HCT116 (cell line): ENCODE measurements at places on chromosomes 3 and 15. TPM values are rescaled to one million over a fixed set of nuclear protein-coding genes. Genes with fewer than 3 reads are reported as not detected.

DNA sequence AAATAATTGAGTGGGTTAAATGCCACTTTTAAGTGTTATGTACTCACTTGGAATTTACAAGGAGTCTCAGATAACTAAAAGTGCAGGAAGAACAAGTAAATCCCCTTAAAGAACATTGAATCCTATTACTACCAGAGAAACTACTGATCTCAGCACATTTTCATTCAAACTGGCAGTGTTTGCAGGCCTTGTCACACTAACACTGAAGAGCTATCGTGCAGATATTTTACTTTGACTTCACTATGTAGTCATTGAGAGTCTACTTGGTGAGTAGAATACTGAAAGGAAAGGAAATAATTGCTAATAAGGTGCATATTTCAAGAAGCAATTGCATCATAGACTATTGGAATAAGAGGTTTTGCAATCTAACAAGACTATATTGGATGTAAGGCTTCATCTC lies 721.4 kb upstream of the CBLB start:
- no peak overlapping the region for H3K27ac ChIP-seq
- H3K27me3 ChIP-seq = no peaks in the 10 kb centered on the region
- no peaks in the 10 kb centered on the region for H3K4me1 ChIP-seq
- no peaks in the 10 kb centered on the region for H3K36me3 ChIP-seq
- no peak overlapping the region for H3K4me3 ChIP-seq

DNA sequence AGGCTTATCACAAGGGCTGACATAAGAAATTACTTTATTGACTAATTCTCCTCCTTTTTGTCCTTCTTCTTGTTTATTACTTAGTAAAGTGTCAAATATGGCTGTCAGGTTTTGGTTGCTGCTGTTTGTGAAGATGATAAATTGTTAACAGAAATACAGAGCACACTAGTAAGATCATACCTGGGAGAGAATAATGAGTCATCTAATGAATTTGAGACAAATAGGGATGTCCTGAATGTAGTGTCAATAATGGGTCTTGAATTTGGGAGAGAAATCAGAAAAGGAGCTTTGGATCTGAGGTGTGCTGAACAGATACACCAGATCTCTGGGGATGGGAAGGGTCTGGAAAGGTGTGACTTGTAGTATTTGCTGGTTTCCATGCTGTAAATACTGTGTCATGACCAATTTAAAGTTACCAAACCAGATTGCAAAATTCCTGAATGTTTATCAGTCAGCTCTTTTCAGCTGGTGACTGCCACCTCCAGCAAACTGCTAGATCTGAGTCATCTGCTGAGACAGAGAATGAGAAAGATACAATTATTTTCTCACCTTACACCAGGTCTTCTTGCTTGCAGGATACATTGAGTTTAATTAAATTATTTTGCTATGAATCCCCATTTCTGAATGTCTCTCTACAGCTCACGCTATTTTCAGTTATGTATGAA lies 76.7 kb upstream of the SATB1 start:
- H3K4me3 ChIP-seq = no peak overlapping the region
- H3K4me1 ChIP-seq = no peaks in the 10 kb centered on the region

- H3K36me3 ChIP-seq = no peaks in the 10 kb centered on the region
- DNase-seq = no peak
- no peaks in the 10 kb centered on the region for H3K27me3 ChIP-seq
- H3K27ac ChIP-seq = no peak overlapping the region
- no peaks in the 10 kb centered on the region for H3K4me1 ChIP-seq
Measured at GRCh38 chr3:147305533-147306250, 100.7 kb downstream of the ZIC4 start.

The ACTR8 gene
- total RNA-seq = 25.5 TPM

The HTR3E gene
- not detected for total RNA-seq

DNA sequence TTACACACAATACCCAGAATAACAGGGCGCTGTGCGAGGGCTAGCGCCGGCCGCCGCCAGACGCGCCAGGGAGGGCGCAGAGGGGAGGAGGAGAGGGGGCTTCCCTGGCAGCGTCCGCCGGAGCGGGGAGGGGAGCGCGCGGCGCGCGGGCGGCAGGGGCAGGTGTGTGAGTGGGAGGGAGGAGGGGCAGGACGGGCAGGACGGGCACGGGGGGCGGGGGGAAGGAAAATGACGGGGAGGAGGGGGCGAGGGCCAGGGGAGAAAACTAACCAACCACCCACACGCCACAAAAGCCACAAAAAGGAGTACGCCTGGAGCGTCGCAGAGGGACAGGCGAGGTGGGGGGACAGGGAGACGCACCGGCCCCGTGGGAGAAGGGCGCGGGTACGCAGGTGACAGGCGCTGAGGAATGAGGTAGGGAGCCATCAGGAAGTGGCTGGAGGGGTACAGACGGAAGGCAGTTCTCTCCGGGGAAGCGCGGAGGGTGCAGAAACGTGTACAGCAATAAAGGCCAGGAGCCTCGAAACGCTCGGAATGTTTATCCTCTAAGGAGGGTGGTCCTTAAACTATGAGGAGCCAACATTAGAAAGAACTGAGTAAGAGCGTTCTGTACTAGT lies 610 bp upstream of the SATB1 start:
- H3K4me1 ChIP-seq = no peaks in the 10 kb centered on the region; the same call in 1 of the 2 replicates
- DNase-seq = no peak
- peaks cover 29% of the 10 kb centered on the region for H3K27me3 ChIP-seq
- H3K36me3 ChIP-seq = no peaks in the 10 kb centered on the region

GRCh38 chr3:195224156-195224979 lies 46.6 kb downstream of the XXYLT1 start:
- H3K27me3 ChIP-seq = no peaks in the 10 kb centered on the region
- no peaks in the 10 kb centered on the region for H3K36me3 ChIP-seq
- H3K4me3 ChIP-seq = no peak overlapping the region
- H3K4me1 ChIP-seq = no peaks in the 10 kb centered on the region
- H3K27ac ChIP-seq = no peak overlapping the region
